Bone marrow (tissue), 2 donors: ENCODE measurements at places on chromosomes 4 and X.

- no peak for DNase-seq
These were observed 6.8 kb downstream of the PLXNB3 start for GRCh38 chrX:153770601-153771414.

DNA sequence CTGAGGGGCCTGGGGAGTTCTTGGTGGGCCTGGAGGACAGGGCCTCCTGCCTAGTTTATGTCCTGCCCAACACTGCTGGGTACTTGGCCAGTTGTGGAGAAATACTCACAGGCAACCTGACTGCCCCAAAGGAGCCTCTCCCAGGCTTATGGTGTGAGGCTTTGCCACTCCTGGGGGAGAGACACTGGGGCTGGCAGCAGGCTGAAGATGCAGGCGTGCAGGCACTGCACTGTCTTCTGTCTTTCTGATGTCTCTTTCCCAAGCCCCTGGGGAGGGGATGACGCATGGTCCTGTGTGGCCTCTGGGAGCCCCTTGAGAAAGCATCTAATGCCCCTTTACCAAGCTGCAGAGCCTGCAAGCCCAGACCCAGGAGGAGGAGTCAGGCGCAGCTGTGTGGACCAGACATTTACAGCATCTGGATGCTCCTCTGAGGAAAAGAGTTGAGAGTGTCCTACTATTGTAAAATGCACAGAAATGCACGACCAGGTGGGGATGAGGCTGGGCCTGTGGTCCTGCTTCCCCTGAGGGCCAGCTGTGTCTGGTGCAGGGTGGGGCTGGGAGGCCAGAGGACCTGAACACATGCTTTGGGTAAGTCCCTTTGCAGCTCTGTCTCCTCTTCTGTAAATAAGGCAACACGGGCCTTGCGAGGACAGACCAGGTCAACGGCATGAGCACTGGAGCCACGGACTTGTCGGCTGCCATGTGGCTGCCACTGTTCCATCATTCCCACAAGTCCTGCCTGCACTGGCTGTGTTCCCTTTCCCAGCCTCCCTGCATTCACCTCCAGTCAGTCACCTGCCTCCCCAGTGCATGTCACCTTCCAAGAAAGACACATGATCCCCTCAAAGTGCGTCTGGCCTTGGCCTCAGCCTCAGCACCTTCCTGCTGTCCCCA is 8.4 kb downstream of the TMEM271 start:
- no peak for DNase-seq

DNA sequence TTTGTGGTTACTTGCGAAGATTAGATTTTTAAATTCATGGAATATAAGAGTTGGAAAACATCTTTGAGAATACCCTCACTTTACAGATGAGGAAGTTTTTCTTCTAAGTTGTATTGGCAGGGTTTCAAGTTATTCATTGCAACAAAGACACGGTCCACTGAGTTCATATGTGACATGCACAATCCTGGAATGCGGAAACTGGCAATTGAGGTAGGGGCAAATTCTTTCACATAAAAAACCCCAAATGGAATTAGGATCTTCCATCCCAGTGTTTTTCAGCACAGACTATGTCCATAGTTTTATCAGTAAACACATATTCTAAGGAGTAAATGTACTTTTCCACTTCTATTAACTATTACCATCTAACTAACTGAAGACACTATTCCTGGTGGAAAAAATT is 81.8 kb upstream of the NAP1L5 start:
- no peak for DNase-seq

GRCh38 chr4:146978641-146979040 is 33.0 kb upstream of the TTC29 start:
- no peak for DNase-seq

GRCh38 chr4:2280531-2281300 is 18.8 kb upstream of the MXD4 start:
- DNase-seq, result no peak

GRCh38 chr4:139587446-139587845 is 31.4 kb upstream of the SETD7 start:
- DNase-seq, result no peak

GRCh38 chr4:121030131-121030530 is 42.2 kb downstream of the NDNF start:
- no peak for DNase-seq

- DNase-seq, result no peak
These were observed 141.6 kb downstream of the DCLK2 start for GRCh38 chr4:150219841-150220240.

- no peak for DNase-seq
These were observed 13.4 kb downstream of the SRD5A3 start for GRCh38 chr4:55359397-55359916.

DNA sequence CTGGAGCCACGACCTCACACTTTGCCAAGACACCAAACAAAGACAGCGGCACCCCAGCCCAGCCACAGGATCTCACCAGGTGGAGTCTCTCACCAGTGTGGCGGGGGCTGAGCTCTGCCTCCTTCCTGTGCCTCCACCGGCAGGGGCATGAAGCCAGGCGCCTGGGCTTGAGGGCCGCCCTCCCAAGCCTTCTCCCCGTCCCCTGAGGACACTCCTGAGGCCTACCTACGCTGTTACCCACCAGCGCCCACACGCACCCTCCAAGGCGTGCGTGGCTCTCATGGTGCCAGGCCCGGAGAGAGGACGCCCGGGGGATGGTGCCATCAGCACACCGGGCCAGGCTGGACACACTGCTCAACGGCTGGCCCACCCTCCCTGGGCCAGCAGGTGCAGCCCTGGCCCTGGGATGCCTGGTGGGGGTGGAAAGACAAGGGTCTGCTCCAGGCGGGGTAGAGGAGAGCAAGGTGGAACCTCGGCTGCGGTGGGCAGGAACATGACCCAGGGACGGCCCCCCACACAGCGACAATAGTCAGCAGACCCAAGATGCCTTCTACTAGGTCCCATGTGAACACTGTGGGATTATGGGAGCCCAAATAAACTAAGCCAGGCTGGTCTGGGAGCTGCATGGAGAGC is 22.1 kb downstream of the NELFA start:
- DNase-seq, result no peak

GRCh38 chrX:154525606-154526490 is 9.8 kb upstream of the FAM3A start:
- DNase-seq, result no peak
